ENCODE measurements at places on chromosomes 2 and 18. TPM values are rescaled to one million over a fixed set of nuclear protein-coding genes. Genes with fewer than 3 reads are reported as not detected.

Gene MALL
- total RNA-seq = 3.1 TPM

Gene ADCYAP1
- total RNA-seq = not detected

Gene CAPN13
- not detected for total RNA-seq

Gene LRATD1
- total RNA-seq = 0.51 TPM

Gene USP34
- total RNA-seq = 113 TPM

Gene RTN4
- 560 TPM for total RNA-seq

GRCh38 chr2:189576396-189576795, 4.2 kb downstream of the SLC40A1 start:
- DNase-seq = no peak

DNA sequence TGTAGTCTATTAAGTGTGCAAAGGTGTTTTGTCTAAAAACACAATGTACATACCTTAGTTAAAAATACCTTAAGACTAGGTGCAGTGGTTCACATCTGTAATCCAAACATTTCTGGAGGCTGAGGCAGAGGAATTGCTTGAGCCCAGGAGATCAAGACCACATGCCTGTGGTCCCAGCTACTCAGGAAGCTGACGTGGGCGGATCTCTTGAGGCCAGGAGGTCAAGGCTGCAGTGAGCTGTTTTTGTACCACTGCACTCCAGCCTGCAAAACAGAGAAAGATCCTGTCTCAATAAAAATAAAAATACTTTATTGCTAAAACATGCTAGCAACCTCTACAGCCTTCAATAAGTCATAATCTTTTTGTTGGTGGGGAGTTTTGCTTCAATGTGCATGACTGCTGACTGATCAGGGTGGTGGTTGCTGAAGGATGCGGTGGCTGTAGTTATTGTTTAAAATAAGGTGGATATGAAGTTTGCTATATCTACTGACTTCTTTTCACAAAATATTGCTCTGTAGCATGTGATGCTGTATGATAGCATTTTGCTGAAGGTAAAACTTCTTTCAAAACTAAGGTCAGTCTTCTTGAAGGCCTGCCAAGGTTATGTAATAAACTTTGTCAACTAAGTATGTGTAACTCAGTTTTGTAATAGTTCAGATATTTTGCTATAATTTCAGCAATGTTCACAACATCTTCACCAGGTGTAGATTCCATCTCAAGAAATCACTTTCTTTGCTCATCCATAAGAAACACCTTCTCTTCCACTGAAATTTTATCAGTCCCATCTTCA, 1238.0 kb upstream of the NRXN1 start:
- DNase-seq = peak; percentile 90

DNA sequence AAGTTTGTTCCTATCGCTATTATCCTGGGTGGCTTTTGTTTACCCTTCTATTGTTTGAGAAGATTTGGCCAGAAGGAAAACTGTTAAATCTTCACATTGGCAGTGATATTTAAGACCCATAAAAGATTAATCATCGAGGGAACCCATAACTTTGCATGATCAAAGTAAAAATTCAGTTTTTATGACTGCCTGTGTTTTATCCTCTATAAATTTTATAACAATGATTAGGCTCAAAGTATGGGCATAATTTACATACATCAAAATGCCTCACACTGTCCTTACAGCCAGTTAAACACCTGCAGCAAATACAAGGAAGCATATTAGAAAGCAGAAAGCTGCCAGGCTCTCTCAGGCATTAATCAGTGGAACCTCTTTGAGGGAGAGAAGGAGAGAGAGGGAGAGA, 289.1 kb downstream of the ICOS start:
- DNase-seq = no peak

DNA sequence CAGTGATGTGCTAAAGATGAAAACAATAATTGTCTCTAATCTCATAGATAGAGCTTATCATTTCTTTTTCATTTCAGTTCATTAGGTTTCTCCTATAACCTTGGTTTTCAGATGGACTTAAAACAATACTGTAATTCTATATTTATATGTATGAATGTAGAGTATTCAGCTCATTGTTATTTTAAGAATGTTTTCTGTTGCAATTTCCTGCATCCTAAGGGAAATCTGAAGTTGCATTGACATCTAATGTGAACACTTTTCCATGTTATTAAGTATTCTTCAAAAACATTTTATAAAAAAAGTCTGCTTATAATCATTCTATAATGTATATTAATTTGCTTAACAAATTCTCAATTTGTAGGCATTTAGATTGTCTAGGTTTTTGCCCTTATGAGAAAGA, 288.9 kb downstream of the XIRP2 start:
- peak; percentile 15 for DNase-seq

GRCh38 chr2:155209696-155210450, 511.4 kb downstream of the KCNJ3 start:
- no peak for DNase-seq

DNA sequence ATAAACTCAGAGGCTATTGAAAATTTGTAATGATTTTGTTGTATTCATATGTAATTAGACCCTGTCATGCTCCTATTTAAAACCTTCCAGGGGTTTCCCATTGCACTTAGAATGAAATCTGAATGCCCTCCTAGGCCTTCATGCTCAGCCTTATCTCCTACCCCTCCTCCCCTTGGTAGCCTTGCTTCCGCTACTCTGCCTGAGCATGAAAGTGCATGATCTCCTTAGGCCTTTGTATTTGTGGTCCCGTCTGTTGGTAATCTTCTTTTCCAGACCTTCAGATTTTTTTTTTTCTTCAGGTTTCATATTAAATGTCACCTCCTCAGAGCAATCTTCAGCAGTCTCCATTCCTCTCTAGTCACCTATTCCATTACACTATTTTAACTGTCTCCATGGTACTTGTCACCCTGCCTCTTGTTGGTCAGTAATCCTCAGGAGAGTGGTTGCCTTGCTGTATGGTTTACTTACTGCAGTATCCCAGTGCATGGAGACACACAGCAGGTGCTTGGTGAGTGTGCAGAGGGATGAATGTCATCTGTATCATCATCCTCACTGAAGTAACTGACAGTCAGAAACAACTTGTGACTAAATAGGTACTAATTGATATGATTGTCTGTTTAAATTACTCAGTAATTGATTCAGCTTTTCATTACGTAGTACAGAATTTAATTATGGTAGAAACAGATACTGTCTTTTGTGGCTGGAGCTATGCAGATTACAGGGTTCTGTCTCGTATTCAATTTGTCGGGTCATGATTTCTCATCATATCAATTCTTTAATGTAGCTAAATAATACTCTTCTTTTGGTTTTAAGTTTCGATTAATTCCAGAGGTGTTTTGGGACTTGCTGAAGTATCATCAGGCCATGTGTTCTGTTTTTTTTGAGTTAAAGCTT, 63.9 kb downstream of the PHLPP1 start:
- DNase-seq = no peak

- no peak for DNase-seq
Measured at GRCh38 chr2:27105981-27106380, 12.9 kb downstream of the CGREF1 start.

- DNase-seq = peak; percentile 49
Measured at GRCh38 chr2:38115216-38116032, 39.5 kb upstream of the CYP1B1 start.

- peak; percentile 94 for DNase-seq
Measured at GRCh38 chr2:26355038-26355995, 8.7 kb upstream of the ADGRF3 start.

GRCh38 chr2:170030040-170030439, 147.9 kb upstream of the MYO3B start:
- no peak for DNase-seq

DNA sequence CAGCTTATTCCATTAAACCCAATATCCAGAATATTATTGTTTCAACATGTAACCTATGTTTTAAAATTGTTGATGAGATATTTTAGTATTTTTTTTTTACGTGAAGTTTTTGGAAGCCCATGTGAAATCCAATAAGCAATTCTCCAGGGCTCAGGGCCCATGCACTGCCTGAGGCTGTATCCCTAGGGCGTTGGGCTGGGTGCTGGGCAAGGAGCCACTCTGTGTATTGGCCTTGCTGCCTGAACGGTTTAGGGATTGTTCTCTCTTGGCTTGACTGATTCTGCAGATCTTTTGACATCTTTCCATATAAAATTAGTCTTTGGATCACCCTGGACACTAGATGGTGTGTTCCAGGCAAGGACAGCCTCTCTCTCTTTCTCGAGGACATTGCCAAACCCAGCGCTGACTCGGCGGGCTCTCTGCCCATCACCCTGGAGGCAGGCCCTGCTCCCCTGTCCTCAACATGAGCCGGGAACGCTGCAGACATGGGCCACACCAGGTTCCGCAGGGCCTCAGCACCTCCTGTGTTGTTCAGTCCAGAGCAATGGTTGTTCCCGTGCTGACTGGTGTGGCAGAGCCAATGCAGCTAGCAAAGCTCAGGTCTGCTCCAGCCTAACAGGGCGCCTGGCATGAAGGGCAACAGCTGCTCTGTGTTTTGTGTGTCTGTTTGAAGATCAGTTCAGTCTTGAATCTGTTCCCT, 163.0 kb downstream of the SEPTIN10 start:
- no peak for DNase-seq

GRCh38 chr2:8049851-8050571, 631.8 kb upstream of the ID2 start:
- DNase-seq = no peak

GRCh38 chr18:36128530-36128870, 640 bp downstream of the SLC39A6 start:
- DNase-seq = peak; percentile 47

DNA sequence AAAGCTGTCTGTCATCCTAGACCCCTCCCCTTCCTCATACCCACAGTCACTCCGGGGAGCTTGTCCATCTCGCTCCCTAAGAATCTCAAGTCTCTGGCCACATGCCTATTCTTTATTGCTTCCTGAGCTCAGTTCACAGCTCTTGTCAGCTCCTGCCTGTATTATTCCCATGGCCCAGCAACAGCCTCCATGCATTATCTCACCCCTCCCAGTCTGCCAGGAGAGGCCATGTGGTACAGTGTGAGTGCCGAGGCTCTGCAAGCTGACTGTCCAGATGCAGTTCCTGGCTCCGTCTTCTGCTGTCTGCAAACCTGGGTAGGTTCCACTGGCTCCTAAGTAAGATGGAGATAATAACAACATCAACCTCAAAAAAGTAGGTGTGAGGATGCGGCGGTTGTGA, 79.7 kb downstream of the MRPS9 start:
- no peak for DNase-seq

GRCh38 chr2:70010576-70011111, 49.2 kb upstream of the ASPRV1 start:
- DNase-seq = no peak

- no peak for DNase-seq
Measured at GRCh38 chr2:71064754-71065621, 3.5 kb upstream of the NAGK start.

DNA sequence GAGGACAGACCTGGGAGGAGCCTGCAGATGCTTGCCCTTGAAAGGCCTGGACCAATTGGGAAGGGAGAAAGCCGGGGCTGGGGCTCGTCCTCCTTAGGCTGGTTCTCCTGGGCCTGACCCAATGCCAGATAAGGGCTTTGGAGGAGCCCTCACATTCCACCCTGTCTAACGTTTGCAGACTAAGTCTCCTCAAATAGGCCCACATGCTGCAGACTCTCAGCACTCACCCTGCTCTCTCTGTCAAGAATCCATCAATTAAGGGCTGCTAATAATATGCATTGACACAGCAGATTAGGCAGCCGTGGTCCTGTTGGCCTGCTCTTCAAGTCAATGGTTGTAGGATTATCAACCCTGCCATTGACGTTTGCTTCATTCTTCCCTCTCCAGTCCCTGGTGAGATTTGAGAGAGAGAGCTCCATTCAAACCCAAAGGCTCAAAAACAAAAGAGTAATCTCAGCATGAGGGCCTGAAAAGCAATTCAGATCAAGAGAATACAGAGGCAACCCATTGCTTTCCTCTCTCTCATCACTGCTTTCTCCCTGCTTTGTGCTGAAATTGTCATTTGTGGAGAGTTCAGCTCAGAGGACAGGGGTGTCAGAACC, 167.6 kb downstream of the INSIG2 start:
- DNase-seq = no peak

- no peak for DNase-seq
Measured at GRCh38 chr2:190628591-190629319, 20.1 kb upstream of the NAB1 start.

DNA sequence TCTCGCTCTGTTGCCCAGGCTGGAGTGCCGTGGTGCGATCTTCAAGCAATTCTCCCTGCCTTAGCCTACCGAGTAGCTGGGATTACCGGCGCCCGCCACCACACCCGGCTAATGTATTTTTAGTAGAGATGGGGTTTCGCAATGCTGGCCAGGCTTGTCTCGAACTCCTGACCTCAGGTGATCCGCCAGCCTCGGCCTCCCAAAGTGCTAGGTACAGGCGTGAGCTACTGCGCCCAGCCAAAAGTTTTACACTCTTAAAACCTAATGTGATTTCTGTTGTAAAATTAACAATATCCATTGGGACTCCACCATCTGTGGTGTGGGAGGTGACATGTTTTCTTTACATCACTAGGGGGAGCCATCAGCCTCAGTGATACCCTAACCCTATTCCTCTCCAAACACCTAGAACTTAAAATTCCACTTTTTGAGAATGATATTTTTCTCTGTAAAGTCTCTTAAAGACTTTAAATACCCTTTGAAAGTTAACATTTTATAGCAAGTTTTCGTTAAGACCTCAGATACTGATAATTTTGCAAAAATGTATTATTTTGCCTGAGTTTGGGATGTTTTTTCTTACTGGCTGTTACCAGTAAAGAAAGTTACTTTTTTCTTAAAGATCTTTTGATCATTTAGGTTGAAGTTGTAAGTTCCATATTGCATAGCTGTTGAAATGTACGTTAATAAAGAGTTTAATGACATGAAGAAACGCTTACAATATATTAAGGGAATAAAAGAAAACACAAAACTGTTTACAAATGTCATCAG, 11.6 kb upstream of the EIF2AK2 start:
- peak; percentile 63 for DNase-seq

GRCh38 chr2:84247532-84247931, 211.5 kb downstream of the SUCLG1 start:
- DNase-seq = no peak

DNA sequence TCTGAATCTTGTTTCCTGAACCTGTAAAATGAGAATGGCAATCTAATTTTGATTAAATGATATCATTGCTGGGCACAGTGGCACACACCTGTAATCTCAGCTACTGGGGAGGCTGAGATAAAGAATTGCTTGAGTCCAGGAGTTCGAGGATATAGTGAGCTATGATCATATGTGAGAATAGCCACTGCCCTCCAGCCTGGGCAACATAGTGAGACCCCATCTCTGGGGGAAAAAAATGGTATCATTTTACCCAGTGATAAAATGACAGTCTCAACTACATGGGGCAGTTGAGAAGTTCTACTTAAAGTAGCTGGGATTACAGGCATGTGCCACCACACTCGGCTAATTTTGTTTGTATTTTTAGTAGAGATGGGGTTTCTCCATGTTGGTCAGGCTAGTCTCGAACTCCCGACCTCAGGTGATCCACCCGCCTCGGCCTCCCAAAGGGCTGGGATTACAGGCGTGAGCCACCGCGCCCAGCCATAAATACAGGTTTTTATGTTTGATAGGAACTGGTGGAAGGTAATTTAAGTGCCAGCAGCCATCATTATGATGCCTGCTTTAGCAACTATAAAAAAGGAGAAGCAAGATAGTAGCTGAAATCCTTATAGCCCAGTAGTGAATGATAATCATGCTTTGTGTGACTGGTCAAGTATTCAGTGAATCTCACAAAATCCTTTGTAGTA, 17.0 kb downstream of the BZW1 start:
- no peak for DNase-seq

- DNase-seq = no peak
Measured at GRCh38 chr2:141301551-141301950, 829.3 kb downstream of the LRP1B start.

All from fibroblast of lung (primary cell).